Vagina (tissue), 2 donors: ENCODE measurements at places on chromosomes 16 and 17.

- DNase-seq: no peak
- no peak overlapping the region for H3K4me3 ChIP-seq
- H3K27ac ChIP-seq: no peak overlapping the region
- H3K27me3 ChIP-seq: no peaks in the 10 kb centered on the region
- H3K4me1 ChIP-seq: no peaks in the 10 kb centered on the region
Observed at GRCh38 chr17:46876353-46876887, 25.0 kb downstream of the WNT9B start.

DNA sequence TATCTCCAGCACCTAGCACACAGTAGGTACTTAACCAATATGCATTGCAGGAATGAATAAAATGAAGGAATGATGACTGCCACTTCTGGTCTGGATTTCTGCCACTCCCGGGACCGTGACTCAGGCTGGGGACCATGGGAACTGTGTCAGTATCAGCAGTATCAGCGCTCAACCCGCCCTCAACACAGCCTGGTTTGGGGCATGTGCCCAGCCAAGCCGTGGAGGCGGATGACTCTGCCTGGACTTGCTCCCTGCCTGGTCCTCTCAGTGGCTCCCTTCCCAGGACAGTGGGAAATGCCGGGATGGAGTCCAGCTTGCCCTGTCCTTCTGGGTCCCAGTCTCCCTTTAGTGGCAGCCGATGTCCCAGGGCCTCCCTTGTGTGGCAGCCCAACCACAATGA is 55.1 kb downstream of the SRCIN1 start:
- no peak overlapping the region for H3K4me3 ChIP-seq
- no peaks in the 10 kb centered on the region for H3K36me3 ChIP-seq
- no peaks in the 10 kb centered on the region for H3K4me1 ChIP-seq
- no peak overlapping the region for H3K27ac ChIP-seq
- no peak for DNase-seq
- no peaks in the 10 kb centered on the region for H3K27me3 ChIP-seq

GRCh38 chr16:28910086-28911031 is 14.7 kb downstream of the RABEP2 start:
- no peak overlapping the region for H3K27ac ChIP-seq
- H3K27me3 ChIP-seq: no peaks in the 10 kb centered on the region
- no peak for DNase-seq
- no peak overlapping the region for H3K4me3 ChIP-seq

- H3K4me1 ChIP-seq: peaks cover 57% of the 10 kb centered on the region
- DNase-seq: no peak
- H3K4me3 ChIP-seq: peak overlapping the region; percentile 50
- no peak overlapping the region for H3K27ac ChIP-seq
Observed at GRCh38 chr17:68196394-68197090, 51.3 kb upstream of the AMZ2 start.

- no peak for DNase-seq
- no peak overlapping the region for H3K27ac ChIP-seq
- no peaks in the 10 kb centered on the region for H3K4me1 ChIP-seq
- H3K4me3 ChIP-seq: no peak overlapping the region
Observed at GRCh38 chr17:17505610-17506171, 9.5 kb upstream of the RASD1 start.

DNA sequence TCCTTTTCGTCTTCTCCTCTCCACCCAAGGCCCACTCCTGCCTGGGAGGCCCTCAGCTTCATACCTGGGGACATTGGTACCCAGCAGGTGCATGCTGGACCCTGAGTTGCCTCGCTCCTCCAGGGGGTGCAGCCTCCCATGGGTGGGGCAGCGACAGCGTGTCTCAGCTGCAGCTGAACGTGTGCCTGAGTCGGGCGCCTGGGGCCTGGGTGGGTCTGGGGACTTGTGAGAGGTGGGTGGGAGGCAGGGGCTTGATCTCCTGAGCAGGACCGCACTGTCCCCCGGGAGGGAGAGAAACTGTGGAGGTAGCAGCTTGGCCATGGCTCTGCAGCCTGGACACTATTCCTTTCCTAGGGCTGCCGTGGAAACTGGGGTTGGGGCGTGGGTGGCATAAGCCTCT is 24.8 kb upstream of the ENGASE start:
- no peaks in the 10 kb centered on the region for H3K36me3 ChIP-seq

DNA sequence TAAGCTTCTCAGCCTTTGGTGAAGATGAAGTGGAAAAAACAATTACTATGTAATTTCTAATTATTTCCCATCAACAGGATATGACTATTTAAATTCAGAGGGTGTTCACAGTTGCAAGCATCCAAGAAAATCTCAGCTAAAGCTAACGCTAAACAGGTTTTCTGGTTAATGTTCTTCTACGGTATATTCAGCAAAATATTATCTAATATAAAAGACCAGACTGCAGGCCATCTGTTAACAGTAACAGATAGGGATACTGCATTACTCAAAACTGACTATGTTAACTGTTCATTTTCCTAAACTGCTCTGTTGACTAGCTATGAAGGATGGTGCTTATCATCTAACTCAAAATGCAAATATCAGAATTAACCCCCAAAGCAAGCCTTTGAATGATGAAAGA is 32.8 kb downstream of the GLG1 start:
- no peak overlapping the region for H3K4me3 ChIP-seq
- DNase-seq: no peak

- H3K36me3 ChIP-seq: no peaks in the 10 kb centered on the region
- H3K4me1 ChIP-seq: peaks cover 27% of the 10 kb centered on the region
- H3K4me3 ChIP-seq: no peak overlapping the region
- no peaks in the 10 kb centered on the region for H3K27me3 ChIP-seq
Observed at GRCh38 chr16:48494742-48495141, 109.5 kb upstream of the SIAH1 start.

DNA sequence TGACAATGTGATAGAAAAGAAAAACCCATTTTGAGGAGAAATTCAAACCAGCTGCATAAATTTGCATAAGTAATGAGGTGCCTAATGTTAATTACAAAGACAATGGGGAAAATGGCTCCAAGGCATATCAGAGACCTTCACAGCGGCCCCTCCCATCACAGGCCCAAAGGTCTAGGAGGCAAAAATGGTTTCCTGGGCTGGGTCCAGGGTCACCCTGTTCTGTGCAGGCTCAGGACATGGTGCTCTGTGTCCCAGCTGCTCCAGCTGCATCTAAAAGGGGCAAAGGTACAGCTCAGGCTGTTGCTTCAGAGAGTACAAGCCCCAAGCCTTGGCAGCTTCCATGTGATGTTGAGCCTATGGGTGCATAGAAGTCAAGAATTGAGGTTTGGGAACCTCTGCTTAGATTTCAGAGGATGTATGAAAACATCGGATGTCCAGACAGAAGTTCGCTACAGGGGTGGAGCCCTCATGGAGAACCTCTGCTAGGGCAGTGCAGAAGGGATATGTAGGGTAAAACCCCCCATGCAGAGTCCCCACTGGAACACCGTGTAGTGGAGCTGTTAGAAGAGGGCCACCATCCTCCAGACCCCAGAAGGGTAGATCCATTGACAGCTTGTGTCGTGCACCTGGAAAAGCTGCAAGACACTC is 40.6 kb downstream of the IKZF3 start:
- H3K27me3 ChIP-seq: no peaks in the 10 kb centered on the region
- H3K4me3 ChIP-seq: no peak overlapping the region
- no peaks in the 10 kb centered on the region for H3K36me3 ChIP-seq
- DNase-seq: no peak

- no peak for DNase-seq
- H3K27me3 ChIP-seq: no peaks in the 10 kb centered on the region
- peak within 1 kb of the TSS; percentile 53 for H3K4me3 ChIP-seq
Observed at GRCh38 chr17:59154721-59155438, at the start of gene SKA2. SKA2 (minus strand) TSS chr17:59155186; CDS start chr17:59155163, 23 bp downstream.

- no peaks in the 10 kb centered on the region for H3K4me1 ChIP-seq
- no peak overlapping the region for H3K4me3 ChIP-seq
- no peaks in the 10 kb centered on the region for H3K36me3 ChIP-seq
- no peak overlapping the region for H3K27ac ChIP-seq
Observed at GRCh38 chr17:78013683-78014467, 55.4 kb downstream of the TNRC6C start.

- peak overlapping the region; percentile 97 for H3K27ac ChIP-seq
- no peaks in the 10 kb centered on the region for H3K27me3 ChIP-seq
- peaks cover 17% of the 10 kb centered on the region for H3K36me3 ChIP-seq
Observed at GRCh38 chr16:89720551-89720812, 216 bp downstream of the VPS9D1 start.

DNA sequence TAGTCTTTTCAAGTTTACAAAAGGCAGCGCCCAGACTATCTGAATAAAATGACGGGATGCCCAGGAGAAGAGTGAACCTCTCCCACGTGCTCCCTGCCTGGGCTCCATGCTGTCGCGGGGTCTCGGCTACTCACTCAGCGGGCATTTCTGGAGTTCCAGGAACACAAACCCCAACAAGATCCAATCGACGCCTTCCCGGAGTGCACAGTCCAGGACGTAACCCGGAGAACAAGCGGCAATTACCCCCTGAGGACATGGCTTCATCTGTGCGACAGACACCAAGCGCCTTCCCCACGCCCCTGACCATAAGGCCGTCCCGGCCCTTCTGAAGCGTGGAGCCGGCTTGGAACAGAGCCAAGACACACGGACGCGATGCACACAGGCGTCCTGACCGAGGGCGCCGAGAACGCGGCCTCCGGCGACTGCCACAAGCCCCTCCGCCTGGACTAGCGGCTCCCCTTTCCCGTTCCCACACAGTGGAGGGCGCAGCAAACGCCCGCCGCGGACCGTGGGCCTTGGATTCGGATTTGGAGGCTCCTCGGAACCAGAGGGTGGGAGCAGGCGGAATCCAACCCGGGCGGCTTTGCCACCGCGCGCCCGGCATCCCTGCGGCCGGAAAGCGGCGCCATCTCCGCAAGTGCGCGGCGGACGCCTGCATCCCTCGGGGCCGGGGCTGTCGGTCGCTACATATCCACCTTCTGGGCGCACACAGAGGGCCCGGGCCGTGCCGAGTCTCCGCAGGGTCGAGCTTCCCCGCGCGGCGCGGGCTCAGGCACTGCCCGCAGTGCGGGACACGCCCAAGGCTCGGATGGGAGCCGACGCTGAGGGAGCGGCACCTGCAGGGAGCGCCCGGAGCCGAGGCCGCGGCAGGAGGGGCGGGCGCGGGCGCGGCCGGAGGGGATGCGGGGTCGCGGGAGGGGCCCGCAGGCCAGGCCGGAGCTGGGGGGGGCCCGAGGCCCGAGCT is 725 bp downstream of the ABCA3 start:
- peak overlapping the region; percentile 47 for H3K27ac ChIP-seq
- H3K4me1 ChIP-seq: peaks cover 22% of the 10 kb centered on the region
- DNase-seq: no peak
- no peaks in the 10 kb centered on the region for H3K27me3 ChIP-seq
- H3K4me3 ChIP-seq: peak overlapping the region; percentile 88

- H3K36me3 ChIP-seq: no peaks in the 10 kb centered on the region
- no peak overlapping the region for H3K27ac ChIP-seq
- DNase-seq: no peak
Observed at GRCh38 chr16:72721981-72722380, 325.9 kb downstream of the ZFHX3 start.
